ENCODE measurements at places on chromosomes 12 and 14.

GRCh38 chr12:119696943-119697342, 29.0 kb downstream of the PRKAB1 start:
- no peak for DNase-seq

- DNase-seq: no peak
These were observed 188.8 kb downstream of the STXBP6 start for GRCh38 chr14:24861083-24861630.

DNA sequence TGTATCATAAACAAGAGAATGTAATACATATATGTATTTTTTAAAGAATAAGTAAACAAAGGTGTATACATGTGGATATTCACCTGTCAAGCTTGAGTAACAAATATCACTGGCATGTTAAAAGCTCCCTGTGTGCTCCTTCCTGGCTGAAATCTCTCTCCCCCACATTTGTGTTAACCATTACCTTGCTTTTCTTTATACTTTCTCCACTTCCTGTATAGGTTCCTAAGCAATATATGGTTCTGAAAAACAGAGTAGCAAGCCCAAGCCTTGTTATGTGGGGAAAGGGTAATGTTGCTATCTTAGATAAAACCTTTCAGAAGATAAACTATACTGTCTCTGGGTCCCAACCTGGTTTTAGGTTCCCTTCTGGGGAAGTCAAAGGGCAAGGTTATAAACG, 32.3 kb upstream of the TBC1D30 start:
- no peak for DNase-seq

DNA sequence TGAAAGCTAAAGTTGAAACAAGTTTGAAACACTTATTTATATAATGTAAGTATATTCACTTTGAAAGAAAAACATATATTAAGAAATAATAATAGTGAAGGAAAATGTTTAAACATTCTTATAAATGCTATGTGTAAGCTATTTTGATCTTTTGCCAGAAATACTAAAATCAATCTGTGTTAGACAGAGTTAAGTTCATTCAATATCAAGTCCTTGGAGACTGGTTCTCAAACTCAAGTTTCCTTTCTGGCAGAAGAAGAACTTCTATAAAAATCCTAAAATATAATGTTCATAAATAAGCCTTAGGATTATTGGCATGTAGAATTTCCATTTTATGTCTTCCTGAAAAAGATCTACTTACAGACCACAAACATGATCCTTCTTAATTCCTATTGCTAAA, 45.3 kb downstream of the TAOK3 start:
- DNase-seq: no peak

- DNase-seq: no peak
These were observed 157.5 kb upstream of the ALG10B start for GRCh38 chr12:38159092-38159551.

DNA sequence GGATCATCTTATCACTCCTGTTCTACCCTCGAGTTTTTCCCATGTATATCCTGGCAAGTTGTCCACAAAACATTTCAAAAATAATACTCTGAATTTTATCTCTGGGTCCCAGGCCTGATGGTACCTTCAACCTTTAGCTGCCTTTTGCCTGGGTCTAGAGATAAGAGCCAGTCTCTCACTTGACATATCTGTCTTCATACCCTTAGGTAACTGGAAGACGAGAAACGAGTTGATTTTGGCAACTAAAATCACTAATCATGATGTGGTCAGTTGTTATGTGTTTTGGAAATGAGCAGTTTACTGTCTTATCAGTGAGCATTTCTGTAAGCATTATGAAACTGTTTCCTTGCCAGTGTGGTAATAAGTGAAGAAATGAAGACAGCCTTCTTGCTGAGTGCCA, 6.3 kb downstream of the RNF10 start:
- DNase-seq: no peak

- peak; percentile 63 for DNase-seq
These were observed 16.9 kb downstream of the OR6S1 start for GRCh38 chr14:20624495-20625070.

DNA sequence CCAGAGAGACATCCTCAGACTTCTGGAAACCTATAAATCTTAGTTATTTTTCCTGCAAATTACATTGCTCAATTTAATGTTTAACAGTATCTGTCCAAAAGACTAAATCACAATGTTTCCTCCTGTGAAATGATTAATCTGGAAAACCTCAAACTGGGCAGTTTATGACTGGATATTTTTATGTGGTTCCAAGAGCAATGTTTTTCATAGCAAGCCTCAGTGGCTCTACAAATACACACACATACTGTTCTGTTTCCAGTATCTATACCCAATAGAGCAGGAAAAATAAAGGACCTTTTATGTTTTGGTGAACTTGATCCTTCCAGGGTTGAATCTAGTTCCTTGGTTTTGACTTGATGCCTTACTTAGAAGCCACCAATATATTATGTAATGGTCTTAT, 9.2 kb downstream of the NID2 start:
- no peak for DNase-seq

- DNase-seq: peak; percentile 71
These were observed 48.2 kb upstream of the PNMA1 start for GRCh38 chr14:73762375-73762822.

- no peak for DNase-seq
These were observed 1.5 kb downstream of the COX16 start for GRCh38 chr14:70357985-70358384.

DNA sequence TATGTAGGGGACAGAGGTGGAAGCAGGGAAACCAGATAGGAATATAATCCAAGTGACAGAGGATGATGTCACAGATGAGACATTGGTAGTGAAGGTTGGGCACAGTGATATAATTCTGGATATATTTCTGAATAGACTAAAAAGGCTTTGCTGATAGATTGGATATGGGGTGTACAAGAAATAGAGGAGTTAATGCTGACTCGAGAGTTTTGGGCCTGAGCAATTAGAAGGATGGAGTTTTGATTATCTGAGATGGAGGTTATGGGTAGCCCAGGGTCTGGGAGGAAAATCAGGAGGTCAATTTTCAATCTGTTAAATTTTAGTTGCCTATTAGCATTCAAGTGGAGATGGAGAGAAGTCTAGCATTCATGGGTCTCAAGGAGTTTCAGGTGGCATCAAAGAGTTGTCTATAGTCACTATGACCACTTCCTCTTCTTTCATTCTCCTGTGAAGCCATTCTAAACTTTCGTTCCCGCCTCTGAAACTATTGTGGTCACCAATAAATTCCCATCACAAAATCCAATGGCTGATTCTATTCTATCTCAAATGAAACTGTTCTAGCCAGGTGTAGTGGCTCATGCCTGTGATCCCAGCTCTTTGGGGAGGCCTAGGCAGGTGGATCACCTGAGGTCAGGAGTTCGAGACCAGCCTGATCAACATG, 10.6 kb upstream of the ANO6 start:
- DNase-seq: no peak

Data from CD4-positive, alpha-beta T cell treated with Interleukin-10 for 1 hour (primary cell).